Central memory CD8-positive, alpha-beta T cell (primary cell): ENCODE measurements at places on chromosomes 16 and 17.
A peak's percentile ranks its signal among the peaks of the same experiment; 100 is the strongest.

DNA sequence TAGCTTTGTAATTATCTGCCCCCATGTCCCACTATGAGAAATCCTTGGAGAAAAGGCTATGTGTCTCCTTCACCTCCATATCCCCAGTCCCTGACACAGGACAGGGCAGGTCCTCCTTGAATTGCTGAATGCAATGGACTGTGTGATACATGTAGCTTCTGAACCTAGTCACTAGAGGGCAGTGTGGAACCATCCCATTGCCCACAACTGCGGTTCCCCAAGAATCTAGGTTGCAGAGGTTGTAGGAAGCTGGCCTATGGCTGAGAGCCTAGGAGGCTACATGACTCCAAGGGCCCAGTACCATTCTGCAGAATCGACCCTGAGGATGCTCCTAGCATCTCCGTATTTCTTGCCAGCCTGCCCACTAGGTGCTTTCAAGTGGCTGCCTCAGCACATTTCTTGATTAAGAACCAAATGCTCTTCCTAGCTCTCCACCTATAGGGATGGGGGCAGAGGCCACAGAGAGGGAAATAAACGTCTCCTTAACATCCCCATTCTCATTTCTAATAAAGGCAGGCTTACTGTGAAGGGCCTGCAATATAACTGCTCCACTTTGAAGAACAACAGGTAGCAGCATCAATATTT is 394.0 kb downstream of the CA10 start:
- H3K27me3 ChIP-seq: peaks cover 61% of the 10 kb centered on the region
- no peak overlapping the region for H3K27ac ChIP-seq
- no peaks in the 10 kb centered on the region for H3K4me1 ChIP-seq
- no peak overlapping the region for H3K4me3 ChIP-seq
- DNase-seq: no peak

DNA sequence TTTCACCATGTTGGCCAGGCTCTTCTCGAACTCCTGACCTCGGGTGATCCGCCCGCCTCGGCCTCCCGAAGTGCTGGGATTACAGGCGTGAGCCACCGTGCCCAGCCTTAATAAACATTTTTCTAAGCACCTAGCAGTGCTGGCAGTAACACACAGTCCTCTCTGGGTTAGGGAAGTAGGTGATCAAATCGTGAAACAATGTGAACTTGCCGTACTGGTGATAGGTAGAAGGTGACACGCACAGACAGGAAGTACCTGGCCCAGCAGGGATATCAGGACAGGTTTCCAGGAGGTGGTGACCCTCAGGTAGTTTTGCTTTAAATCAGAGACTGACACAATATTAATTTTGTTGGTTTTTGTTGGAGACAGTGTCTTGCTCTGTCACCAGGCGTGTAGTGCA is 4.5 kb downstream of the PLD2 start:
- DNase-seq: no peak
- peaks cover 2% of the 10 kb centered on the region for H3K36me3 ChIP-seq
- H3K4me3 ChIP-seq: no peak overlapping the region
- H3K4me1 ChIP-seq: peaks cover 11% of the 10 kb centered on the region
- no peak overlapping the region for H3K27ac ChIP-seq
- H3K27me3 ChIP-seq: no peaks in the 10 kb centered on the region

DNA sequence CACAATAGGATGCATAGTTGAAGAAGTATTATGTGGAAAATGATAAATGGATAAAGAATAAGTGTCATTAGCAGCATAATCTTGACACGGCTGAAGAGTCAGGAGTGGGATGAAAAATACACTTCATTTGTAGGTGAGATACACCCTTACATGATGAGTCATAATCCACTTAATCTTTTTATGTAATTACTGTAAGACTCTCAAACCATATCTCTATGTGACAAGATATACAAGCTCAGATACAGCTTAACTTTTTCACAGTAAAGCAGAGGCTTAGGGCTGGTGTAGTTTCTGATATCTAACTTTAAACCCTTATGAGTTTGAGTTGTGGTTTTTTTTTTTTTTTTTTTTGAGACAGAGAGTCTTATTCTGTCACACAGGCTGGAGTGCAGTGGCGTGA is 101.2 kb downstream of the FTO start:
- no peak for DNase-seq
- no peak overlapping the region for H3K4me3 ChIP-seq
- no peaks in the 10 kb centered on the region for H3K27me3 ChIP-seq
- H3K27ac ChIP-seq: no peak overlapping the region
- H3K36me3 ChIP-seq: peaks cover 2% of the 10 kb centered on the region

DNA sequence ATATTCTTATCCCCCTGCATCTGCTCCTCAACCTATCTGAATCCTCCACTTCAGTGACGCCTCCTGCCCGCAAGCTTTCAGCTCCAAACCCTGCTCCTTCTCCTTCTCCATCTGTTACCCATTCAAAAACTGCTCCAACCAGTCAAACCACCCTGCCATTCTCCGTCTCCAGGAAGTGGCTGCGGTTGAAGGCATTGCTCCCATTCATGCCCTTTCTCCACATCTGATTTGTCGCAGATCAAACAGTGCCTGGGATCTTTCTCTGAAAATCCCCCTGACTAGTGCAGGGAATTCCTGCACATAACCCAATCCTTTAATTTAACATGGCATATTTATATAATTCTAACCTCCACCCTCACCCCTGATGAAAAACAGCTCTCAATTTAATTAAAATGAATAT is 56.3 kb downstream of the SLFN5 start:
- H3K4me1 ChIP-seq: no peaks in the 10 kb centered on the region
- DNase-seq: no peak
- no peak overlapping the region for H3K27ac ChIP-seq
- no peaks in the 10 kb centered on the region for H3K36me3 ChIP-seq

DNA sequence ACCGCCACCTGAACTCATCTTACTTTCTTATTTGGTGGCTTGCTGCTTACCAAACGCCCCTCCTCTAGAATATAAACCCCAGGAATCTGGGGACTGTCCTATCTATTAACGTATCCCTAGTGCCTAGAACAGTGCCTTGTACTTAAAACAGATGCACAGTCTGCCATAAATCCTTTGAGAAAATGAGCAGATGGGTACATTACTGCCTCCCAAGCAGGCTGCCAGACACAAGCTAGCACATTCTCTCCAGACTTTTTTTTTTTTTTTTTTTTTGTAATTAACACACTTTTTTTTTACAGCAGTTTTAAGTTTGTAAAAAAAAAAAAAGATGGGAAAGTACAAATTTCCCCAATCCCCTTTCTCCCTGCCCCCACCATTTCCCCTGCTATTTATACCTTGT is 57.3 kb upstream of the RPL38 start:
- H3K27me3 ChIP-seq: peaks cover 63% of the 10 kb centered on the region
- H3K4me3 ChIP-seq: no peak overlapping the region
- H3K4me1 ChIP-seq: no peaks in the 10 kb centered on the region
- DNase-seq: no peak
- no peaks in the 10 kb centered on the region for H3K36me3 ChIP-seq

- H3K27ac ChIP-seq: no peak overlapping the region
- H3K27me3 ChIP-seq: peaks cover 52% of the 10 kb centered on the region
- no peak overlapping the region for H3K4me3 ChIP-seq
- peaks cover 12% of the 10 kb centered on the region for H3K4me1 ChIP-seq
These were observed 642 bp upstream of the NEUROD2 start for GRCh38 chr17:39608142-39608981.

- DNase-seq: no peak
- H3K27ac ChIP-seq: no peak overlapping the region
- H3K4me3 ChIP-seq: no peak overlapping the region
- no peaks in the 10 kb centered on the region for H3K27me3 ChIP-seq
- H3K36me3 ChIP-seq: peaks cover 36% of the 10 kb centered on the region
These were observed 23.2 kb upstream of the DUSP14 start for GRCh38 chr17:37466471-37466870.

DNA sequence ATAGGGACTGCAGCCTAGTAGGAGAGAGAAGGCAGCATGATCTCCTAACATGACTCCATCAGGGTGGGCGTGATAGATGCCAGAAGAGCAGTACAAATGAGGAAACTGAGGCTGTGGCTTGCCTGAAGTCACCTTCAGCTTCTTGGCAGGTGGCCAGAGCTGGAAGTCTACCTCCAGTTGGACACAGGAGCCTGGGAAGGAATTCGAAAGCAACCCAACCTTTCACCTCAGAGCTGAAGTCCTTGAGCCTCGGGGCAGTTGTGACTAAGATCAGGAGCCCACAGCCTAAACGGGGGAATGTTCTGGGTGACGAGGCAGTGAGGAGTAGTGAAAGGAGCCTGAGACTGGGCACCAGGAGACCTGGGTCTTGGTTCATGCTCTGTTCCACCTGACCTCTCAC is 9.4 kb upstream of the SLC52A1 start:
- H3K4me1 ChIP-seq: peaks cover 51% of the 10 kb centered on the region
- DNase-seq: no peak
- peaks cover 7% of the 10 kb centered on the region for H3K36me3 ChIP-seq
- H3K27ac ChIP-seq: peak overlapping the region; percentile 91

DNA sequence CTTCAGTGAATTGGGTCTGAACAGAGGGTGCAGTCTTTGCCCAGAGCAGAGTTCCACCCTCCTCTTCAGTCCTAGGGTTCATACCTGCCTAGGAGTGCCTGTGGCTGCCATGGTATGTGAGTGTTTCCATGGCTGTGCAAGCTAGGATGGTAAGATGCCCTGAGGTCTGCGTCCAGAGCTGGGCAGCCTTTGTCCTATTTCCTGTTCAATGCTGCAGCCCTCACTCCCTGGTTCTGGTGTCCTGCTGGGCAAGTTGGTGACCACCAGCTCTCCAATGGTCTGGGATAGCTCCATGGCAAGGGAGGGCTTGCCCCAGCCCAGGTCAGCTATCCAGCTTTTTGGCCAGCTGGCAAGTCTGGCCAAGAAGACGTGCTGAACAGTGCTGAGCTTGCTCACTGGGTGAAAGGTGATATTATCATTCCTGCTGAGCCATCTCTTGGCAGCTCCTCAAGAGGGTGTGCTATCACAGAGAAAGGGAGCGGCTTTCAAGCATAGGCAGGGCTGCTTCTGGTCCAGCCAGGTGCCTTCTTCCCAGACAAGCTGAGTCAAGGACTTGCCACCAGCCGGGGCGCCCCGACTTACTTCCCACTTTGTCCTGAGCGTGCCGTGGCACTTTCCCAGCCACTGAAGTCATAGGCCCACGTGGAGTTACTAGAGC is 13.0 kb upstream of the NFATC3 start:
- no peak overlapping the region for H3K27ac ChIP-seq
- DNase-seq: no peak
- peaks cover 86% of the 10 kb centered on the region for H3K4me1 ChIP-seq
- H3K4me3 ChIP-seq: peak overlapping the region; percentile 38
- no peaks in the 10 kb centered on the region for H3K27me3 ChIP-seq
- peaks cover 14% of the 10 kb centered on the region for H3K36me3 ChIP-seq

- no peak overlapping the region for H3K4me3 ChIP-seq
- peaks cover 1% of the 10 kb centered on the region for H3K36me3 ChIP-seq
- no peak overlapping the region for H3K27ac ChIP-seq
- H3K4me1 ChIP-seq: no peaks in the 10 kb centered on the region
- no peaks in the 10 kb centered on the region for H3K27me3 ChIP-seq
These were observed 533.7 kb downstream of the HAPSTR1 start for GRCh38 chr16:9625122-9625521.

DNA sequence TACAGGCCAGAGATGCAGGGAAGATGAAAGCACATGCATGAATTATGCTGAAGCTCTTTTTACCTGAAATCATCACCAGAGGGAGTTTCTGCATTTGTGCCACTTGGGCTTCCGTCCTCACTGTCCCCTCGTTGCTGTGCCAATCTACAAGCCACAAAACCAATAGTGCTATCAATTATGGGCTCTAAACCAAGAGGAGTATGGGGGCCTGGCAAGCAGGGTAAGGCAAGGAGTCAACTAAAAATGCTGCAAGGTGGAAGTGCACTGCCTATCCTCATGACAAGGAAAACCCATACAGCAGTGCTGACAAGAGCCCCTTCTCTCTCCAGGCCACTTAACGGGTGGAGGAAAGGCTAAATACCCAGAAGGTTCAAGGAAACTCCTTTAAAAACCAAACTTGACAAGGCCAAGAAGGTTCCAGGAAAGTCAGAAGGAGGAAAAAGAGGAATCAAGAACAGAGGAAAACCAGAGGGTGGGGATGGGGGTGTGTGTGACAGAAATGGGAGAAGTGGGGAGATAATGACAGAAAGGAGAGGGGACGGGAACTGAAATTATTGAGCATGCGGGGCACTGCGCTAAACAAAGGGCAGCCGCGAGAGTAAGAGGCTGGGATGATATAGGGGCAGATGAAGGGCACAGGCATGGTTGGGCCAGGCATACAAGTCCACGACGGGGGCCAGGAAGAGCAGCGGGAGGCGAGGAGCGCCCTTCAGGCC is 674 bp downstream of the C17orf75 start:
- no peaks in the 10 kb centered on the region for H3K27me3 ChIP-seq
- peak overlapping the region; percentile 97 for H3K27ac ChIP-seq
- H3K4me1 ChIP-seq: peaks cover 12% of the 10 kb centered on the region

GRCh38 chr17:44375196-44376017 is 11.8 kb upstream of the FAM171A2 start:
- no peaks in the 10 kb centered on the region for H3K4me1 ChIP-seq
- peaks cover 2% of the 10 kb centered on the region for H3K36me3 ChIP-seq
- H3K27me3 ChIP-seq: peaks cover 33% of the 10 kb centered on the region
- no peak for DNase-seq
- H3K27ac ChIP-seq: no peak overlapping the region

DNA sequence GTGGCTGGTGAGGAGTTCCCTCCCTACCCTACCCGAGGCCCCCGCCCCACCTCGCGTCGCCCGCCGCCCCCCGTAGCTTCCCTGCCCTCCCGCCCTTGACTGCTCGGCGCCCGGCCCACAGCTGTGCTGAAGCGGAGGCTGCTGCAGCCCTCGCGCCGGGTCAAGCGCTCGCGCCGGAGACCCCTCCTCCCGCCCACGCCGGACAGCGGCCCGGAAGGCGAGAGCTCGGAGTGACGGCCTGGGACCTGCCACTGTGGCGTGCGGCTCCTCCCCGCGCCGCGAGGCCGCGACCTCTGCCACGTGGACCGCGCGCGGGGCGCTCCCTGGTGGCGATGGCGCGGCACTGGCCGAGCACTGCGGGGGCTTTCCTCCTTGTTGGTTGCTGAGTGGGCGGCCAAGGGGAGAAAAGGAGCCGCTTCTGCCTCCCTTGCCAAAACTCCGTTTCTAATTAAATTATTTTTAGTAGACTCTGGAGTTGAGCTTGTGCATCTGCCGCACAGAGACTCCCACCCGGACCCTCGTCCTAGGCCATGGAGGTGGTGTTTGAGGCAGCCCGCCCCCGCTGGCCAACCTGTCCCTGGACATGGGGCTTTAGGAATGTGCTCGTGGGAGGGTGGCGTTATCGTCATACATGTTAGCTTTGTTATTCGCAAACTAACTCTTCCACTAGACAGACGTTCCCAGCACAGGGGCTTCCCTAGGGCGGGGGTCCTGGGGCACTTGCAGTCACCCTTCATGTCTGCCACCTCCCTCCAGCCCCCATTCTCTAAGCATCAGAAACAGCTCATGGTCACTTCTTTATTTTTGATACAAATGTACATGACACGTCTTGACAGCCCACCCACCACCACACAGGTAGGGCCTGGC is 4.4 kb downstream of the TP53I13 start:
- H3K4me3 ChIP-seq: no peak overlapping the region
- H3K27me3 ChIP-seq: no peaks in the 10 kb centered on the region
- H3K4me1 ChIP-seq: peaks cover 26% of the 10 kb centered on the region
- no peak for DNase-seq
- H3K36me3 ChIP-seq: peaks cover 18% of the 10 kb centered on the region

- no peak for DNase-seq
- peaks cover 67% of the 10 kb centered on the region for H3K4me1 ChIP-seq
- H3K27ac ChIP-seq: peak overlapping the region; percentile 88
These were observed 159.4 kb upstream of the ZNF267 start for GRCh38 chr16:31713945-31714902.
